ENCODE measurements at places on chromosomes 1 and 21. TPM values are rescaled to one million over a fixed set of nuclear protein-coding genes. Genes with fewer than 3 reads are reported as not detected.

- DNase-seq, result no peak
These were observed 334.4 kb downstream of the DSCAM start for GRCh38 chr21:40512590-40512989.

- DNase-seq, result peak; percentile 57
These were observed 19.7 kb upstream of the ALDH9A1 start for GRCh38 chr1:165717918-165718515.

- DNase-seq, result no peak
These were observed 568.0 kb downstream of the PTPRU start for GRCh38 chr1:29804181-29804899.

DNA sequence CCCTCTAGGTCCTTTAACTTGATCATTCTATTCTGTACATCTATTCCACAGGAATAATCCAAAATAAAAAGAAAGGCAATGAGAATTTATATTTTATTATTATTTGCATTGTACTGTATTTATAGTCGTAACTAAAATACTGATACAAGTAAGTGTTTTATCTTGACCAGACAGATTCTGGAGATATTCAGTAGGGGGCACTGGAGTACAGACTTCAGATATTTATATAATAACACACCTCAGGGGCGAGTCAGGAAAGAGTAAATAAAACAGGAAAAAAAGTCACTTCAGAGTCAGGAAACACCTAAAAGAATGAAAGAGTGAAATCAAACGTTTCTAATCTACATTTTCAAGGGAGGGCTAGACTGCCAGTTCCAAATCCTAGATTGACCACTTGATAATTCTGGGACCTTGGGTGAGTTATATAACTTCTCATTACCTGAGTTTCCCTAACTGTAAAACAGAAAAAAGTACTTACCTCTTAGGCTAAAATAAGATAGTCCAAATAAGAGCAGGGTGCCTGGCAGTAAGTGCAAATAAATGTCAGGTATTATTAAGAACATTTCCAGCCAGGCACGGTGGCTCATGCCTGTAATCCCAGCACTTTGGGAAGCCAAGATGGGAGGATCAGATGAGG, 31.1 kb upstream of the MTF1 start:
- DNase-seq, result peak; percentile 6

DNA sequence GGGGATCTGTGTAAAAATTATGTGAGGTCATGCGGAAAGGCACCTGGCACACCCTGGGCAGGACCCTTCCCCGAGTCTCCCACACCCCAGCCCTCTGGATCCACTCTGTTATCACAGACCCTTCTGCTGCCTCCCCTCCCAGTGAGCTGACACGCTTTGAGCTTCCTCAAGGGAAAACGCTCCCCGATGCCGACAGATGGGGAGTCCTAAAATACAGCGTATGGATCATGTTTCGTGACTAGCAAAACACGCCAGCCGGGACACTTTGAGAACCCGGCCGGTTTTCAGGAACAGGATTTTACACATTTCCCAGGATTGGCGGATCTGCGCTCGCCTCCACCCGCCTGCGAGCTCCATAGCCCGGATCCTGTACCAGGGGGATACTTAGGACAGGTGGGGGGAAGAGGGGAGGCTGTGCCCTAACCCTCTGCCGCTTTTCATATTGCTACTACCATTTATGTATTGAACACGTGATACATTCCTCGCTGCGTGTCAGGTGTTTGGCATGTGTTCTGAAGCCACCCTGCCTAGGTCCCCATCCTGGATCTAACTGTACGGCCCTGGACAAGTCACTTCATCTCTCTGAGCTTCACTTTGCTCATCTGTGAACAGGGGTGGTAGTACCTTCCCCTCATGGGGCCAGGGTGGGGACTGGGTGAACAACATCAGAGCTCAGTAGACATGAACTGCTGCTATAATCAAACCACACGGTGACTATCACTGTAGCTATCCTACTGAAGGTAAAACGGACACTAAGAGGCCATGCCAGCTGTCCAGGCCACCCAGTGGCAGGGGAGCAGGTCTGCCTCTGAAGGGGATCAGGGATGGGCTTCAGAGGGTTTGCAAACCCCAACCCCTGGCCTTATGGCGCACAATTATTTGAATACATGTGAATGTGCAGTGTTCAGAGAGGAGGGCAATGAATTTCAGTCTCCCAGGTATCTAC, 63.2 kb downstream of the SSBP3 start:
- DNase-seq, result no peak

TTC3 gene
- 68.0 TPM for total RNA-seq

HSPB7 gene
- not detected for total RNA-seq

PTPRC gene
- total RNA-seq, result not detected

OLFML3 gene
- total RNA-seq, result not detected

ZSCAN20 gene
- total RNA-seq, result 8.2 TPM
